ENCODE measurements at places on chromosomes 16 and 17.
A peak's percentile ranks its signal among the peaks of the same experiment; 100 is the strongest.

DNA sequence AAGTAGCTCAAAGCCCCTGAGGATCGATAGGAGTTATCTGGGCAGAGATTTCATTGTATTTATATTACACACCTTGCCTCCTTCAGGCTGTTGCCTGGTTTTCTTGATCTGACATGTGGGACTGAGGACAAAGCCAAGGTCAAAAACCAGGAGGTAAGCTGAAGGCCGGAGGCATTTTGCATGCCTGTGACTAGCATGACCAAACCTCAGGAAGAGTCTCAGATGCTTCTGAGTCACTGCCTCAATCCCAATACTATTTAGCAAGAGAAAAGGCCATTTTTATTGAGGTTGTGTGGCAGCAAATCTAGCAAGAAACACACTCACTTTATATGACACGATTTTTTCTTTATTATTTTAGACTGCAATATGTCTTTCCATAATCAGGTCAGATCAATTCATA lies 968.1 kb downstream of the CDH11 start:
- no peaks in the 10 kb centered on the region for H3K4me1 ChIP-seq
- no peak for DNase-seq
- H3K4me3 ChIP-seq = no peak overlapping the region
- H3K27me3 ChIP-seq = no peaks in the 10 kb centered on the region
- no peaks in the 10 kb centered on the region for H3K36me3 ChIP-seq

- no peaks in the 10 kb centered on the region for H3K4me1 ChIP-seq
- no peaks in the 10 kb centered on the region for H3K36me3 ChIP-seq
- H3K27ac ChIP-seq = no peak overlapping the region
- H3K4me3 ChIP-seq = no peak overlapping the region
Measured at GRCh38 chr16:53726625-53727024, 22.7 kb downstream of the FTO start.

- H3K4me1 ChIP-seq = peaks cover 9% of the 10 kb centered on the region
- peak overlapping the region; percentile 76 for H3K4me3 ChIP-seq
- H3K36me3 ChIP-seq = no peaks in the 10 kb centered on the region
Measured at GRCh38 chr17:57085448-57086068, 512 bp downstream of the AKAP1 start.

GRCh38 chr16:86892509-86892908 lies 314.2 kb downstream of the FOXL1 start:
- no peak overlapping the region for H3K4me3 ChIP-seq
- no peaks in the 10 kb centered on the region for H3K4me1 ChIP-seq
- H3K36me3 ChIP-seq = no peaks in the 10 kb centered on the region
- no peaks in the 10 kb centered on the region for H3K27me3 ChIP-seq
- no peak overlapping the region for H3K27ac ChIP-seq

GRCh38 chr16:860891-861290 lies 60.4 kb upstream of the GNG13 start:
- H3K27me3 ChIP-seq = no peaks in the 10 kb centered on the region
- H3K36me3 ChIP-seq = no peaks in the 10 kb centered on the region
- H3K4me1 ChIP-seq = no peaks in the 10 kb centered on the region
- H3K4me3 ChIP-seq = no peak overlapping the region

DNA sequence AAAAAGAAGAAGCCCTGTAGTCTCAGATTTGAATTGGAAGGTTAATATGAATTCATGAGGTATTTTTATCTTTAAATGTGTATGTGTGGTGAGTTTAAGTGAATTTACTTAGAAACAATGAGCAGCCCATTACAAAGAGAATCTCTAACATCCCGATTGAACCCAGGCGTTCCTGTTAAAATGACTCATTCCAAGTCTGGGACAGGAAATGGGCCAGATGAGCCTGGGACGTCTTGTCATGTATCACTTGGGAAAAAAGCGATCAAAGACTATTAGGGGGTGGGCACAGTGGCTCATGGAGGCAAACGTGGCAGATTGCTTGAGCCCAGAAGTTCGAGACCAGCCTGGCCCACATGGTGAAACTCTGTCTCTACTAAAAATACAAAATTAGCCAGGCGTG lies 81.6 kb downstream of the SEC14L1 start:
- no peaks in the 10 kb centered on the region for H3K27me3 ChIP-seq
- H3K36me3 ChIP-seq = peaks cover 3% of the 10 kb centered on the region
- DNase-seq = no peak
- no peak overlapping the region for H3K4me3 ChIP-seq
- no peak overlapping the region for H3K27ac ChIP-seq

GRCh38 chr16:87958632-87959031 lies 7.4 kb downstream of the BANP start:
- H3K36me3 ChIP-seq = no peaks in the 10 kb centered on the region
- H3K4me1 ChIP-seq = peaks cover 30% of the 10 kb centered on the region
- DNase-seq = no peak
- no peaks in the 10 kb centered on the region for H3K27me3 ChIP-seq
- no peak overlapping the region for H3K27ac ChIP-seq

DNA sequence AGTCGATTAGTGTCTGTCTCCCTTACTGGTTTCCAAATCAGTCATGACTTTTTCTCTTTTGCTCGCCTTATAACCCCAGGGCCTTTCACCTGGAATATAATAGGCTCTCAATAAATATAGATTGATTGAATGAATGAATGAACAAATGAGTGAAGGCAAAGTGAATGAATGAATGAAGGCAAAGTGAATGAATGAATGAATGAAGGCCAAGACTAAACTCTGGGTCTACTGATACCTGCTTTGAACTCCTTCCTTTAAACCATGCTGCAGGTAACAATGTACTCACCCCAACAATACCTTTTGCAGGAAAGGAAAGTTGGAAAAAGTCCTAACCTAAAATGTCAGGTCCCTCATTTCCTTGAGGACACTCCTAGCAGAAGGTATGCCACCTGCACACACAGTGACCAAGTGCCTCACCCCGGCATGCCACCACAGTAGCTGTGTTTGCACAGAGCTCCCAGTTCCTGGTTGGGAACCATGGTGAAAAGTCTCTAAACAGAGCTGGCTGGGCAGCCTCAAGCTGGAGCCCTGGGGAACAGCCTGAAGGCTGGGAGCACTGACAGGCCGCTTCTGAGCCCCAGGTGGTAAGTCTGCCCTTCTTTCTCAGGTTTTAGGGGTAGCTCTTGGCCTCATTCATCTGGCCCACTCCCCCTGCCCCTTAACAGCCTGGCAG lies 42.7 kb upstream of the ANKFN1 start:
- no peak overlapping the region for H3K4me3 ChIP-seq
- no peak for DNase-seq
- no peaks in the 10 kb centered on the region for H3K36me3 ChIP-seq
- H3K27ac ChIP-seq = no peak overlapping the region

- peak overlapping the region; percentile 78 for H3K4me3 ChIP-seq
- H3K4me1 ChIP-seq = peaks cover 37% of the 10 kb centered on the region
- H3K27ac ChIP-seq = no peak overlapping the region
Measured at GRCh38 chr17:44005527-44006271, 1.3 kb downstream of the NAGS start.

- H3K36me3 ChIP-seq = no peaks in the 10 kb centered on the region
- no peaks in the 10 kb centered on the region for H3K4me1 ChIP-seq
- DNase-seq = no peak
- H3K4me3 ChIP-seq = no peak overlapping the region
- H3K27ac ChIP-seq = no peak overlapping the region
- H3K27me3 ChIP-seq = peaks cover 9% of the 10 kb centered on the region
Measured at GRCh38 chr16:19112099-19112407, 1.7 kb upstream of the ITPRIPL2 start.

GRCh38 chr17:74460241-74460640 lies 6.2 kb upstream of the CD300A start:
- H3K27ac ChIP-seq = no peak overlapping the region
- H3K4me1 ChIP-seq = peaks cover 34% of the 10 kb centered on the region
- H3K4me3 ChIP-seq = no peak overlapping the region
- no peaks in the 10 kb centered on the region for H3K27me3 ChIP-seq

DNA sequence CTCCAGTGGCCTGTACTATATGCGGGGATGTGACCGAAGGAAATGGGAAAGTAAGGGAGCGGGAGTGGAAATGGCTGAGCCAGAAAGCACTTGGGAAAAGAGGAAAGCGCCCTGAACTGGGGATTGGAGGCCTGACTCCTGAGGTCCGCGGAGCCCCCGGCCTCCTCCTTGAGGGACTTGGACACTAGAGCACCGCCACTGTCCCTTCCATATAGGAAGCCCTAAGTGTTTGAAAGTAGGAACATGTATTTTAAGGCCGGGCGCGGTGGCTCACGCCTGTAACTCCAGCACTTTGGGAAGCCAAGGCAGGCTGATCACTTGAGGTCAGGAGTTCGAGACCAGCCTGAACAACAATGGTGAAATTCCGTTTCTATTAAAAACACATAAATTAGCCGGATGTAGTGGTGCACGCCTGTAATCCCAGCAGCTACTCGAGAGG lies 530 bp upstream of the ZDHHC7 start:
- H3K36me3 ChIP-seq = no peaks in the 10 kb centered on the region
- peak overlapping the region; percentile 92 for H3K4me3 ChIP-seq
- H3K27ac ChIP-seq = peak overlapping the region; percentile 97
- H3K27me3 ChIP-seq = no peaks in the 10 kb centered on the region

DNA sequence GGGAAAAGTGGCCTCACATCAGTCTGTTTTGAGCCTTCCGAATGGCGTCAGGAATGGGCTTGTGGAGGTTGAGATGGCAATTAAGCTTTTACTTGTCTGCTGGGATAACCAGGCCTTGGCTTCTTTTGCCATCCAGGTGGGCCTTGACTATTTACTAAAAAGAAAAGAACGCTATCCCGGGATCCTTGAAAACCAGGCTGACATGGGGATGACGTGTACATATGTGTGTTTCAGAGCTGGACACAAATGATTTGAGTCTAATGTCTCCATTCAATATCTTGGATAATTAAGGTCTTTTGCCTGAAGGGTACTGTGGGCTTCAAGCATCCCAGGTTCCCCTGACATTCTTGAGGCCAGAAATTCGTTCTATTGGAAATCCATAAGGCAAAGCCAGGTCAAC lies 32.6 kb upstream of the HOXB13 start:
- no peaks in the 10 kb centered on the region for H3K36me3 ChIP-seq
- H3K4me1 ChIP-seq = no peaks in the 10 kb centered on the region
- H3K27me3 ChIP-seq = peaks cover 7% of the 10 kb centered on the region
- no peak overlapping the region for H3K27ac ChIP-seq

GRCh38 chr16:1909561-1910231 lies 8.5 kb downstream of the HS3ST6 start:
- no peak for DNase-seq
- H3K4me1 ChIP-seq = no peaks in the 10 kb centered on the region
- H3K4me3 ChIP-seq = no peak overlapping the region

GRCh38 chr17:42760652-42761581 lies at the start of gene RAMP2:
Gene RAMP2 (plus strand): TSS chr17:42761227. CDS start chr17:42761262, 35 bp downstream.
- peaks cover 36% of the 10 kb centered on the region for H3K27me3 ChIP-seq
- DNase-seq = no peak
- H3K4me3 ChIP-seq = peak within 1 kb of the TSS; percentile 37
- no peaks in the 10 kb centered on the region for H3K36me3 ChIP-seq
- H3K27ac ChIP-seq = no peak within 1 kb of the TSS

DNA sequence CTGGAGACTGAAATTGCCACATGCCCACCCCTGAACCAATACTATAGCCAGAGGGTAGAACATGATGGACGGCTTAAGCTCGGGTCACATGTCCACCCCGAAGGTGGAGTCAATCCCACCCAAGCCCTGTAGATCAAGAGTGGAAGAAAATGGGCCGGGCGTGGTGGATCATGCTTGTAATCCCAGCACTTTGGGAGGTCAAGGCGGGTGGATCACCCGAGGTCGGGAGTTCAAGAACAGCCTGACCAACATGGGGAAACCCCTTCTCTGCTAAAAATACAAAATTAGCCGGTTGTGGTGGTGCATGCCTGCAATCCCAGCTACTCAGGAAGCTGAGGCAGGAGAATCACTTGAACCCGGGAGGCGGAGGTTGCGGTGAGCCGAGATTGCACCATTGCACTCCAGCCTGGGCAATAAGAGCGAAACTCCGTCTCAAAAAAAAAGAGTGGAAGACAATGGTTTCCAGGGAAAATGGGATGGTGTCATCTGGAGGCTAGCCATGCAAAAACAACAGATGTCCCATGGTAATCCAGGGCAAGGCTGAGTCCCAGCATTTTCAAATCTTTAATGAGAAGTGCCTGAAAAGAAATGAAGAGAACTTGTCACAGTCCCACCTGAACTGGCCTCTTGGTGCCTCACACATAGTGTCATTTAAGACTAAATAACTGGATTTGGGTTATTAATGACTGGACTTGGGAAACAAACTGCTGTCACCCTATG lies 30.1 kb downstream of the CD300LF start:
- H3K27ac ChIP-seq = no peak overlapping the region
- no peak for DNase-seq
- no peaks in the 10 kb centered on the region for H3K27me3 ChIP-seq

GRCh38 chr16:4780235-4780634 lies 7.9 kb downstream of the SEPTIN12 start:
- H3K4me1 ChIP-seq = no peaks in the 10 kb centered on the region
- H3K36me3 ChIP-seq = no peaks in the 10 kb centered on the region
- H3K4me3 ChIP-seq = no peak overlapping the region
- H3K27me3 ChIP-seq = no peaks in the 10 kb centered on the region
- no peak for DNase-seq

- no peak for DNase-seq
- H3K4me3 ChIP-seq = no peak overlapping the region
- peaks cover 4% of the 10 kb centered on the region for H3K27me3 ChIP-seq
- no peaks in the 10 kb centered on the region for H3K4me1 ChIP-seq
Measured at GRCh38 chr16:71371237-71371636, 12.7 kb downstream of the CALB2 start.

- H3K27ac ChIP-seq = no peak within 1 kb of the TSS
- no peaks in the 10 kb centered on the region for H3K36me3 ChIP-seq
- no peak within 1 kb of the TSS for H3K4me3 ChIP-seq
- DNase-seq = no peak
- H3K4me1 ChIP-seq = no peaks in the 10 kb centered on the region
- no peaks in the 10 kb centered on the region for H3K27me3 ChIP-seq
Measured at GRCh38 chr16:5065813-5066212, at the start of gene C16orf89. Gene C16orf89 (minus strand): TSS chr16:5065956. CDS start chr16:5065908, 48 bp downstream.

- no peaks in the 10 kb centered on the region for H3K4me1 ChIP-seq
- no peaks in the 10 kb centered on the region for H3K27me3 ChIP-seq
- peaks cover 45% of the 10 kb centered on the region for H3K36me3 ChIP-seq
- H3K4me3 ChIP-seq = no peak overlapping the region
- H3K27ac ChIP-seq = no peak overlapping the region
- DNase-seq = no peak
Measured at GRCh38 chr17:38786372-38786771, 13.0 kb downstream of the PIP4K2B start.

- H3K4me3 ChIP-seq = no peak overlapping the region
- H3K36me3 ChIP-seq = peaks cover 45% of the 10 kb centered on the region
- no peaks in the 10 kb centered on the region for H3K4me1 ChIP-seq
- H3K27ac ChIP-seq = no peak overlapping the region
- H3K27me3 ChIP-seq = no peaks in the 10 kb centered on the region
Measured at GRCh38 chr17:3838206-3838605, 7.8 kb downstream of the NCBP3 start.

GRCh38 chr17:50609380-50610074 lies 25.2 kb upstream of the ABCC3 start:
- H3K27me3 ChIP-seq = no peaks in the 10 kb centered on the region
- no peak overlapping the region for H3K4me3 ChIP-seq
- DNase-seq = no peak
- no peaks in the 10 kb centered on the region for H3K36me3 ChIP-seq
